ENCODE measurements at places on chromosomes 13 and 19. TPM values are rescaled to one million over a fixed set of nuclear protein-coding genes. Genes with fewer than 3 reads are reported as not detected.

The CEACAM7 gene
- total RNA-seq = not detected

DNA sequence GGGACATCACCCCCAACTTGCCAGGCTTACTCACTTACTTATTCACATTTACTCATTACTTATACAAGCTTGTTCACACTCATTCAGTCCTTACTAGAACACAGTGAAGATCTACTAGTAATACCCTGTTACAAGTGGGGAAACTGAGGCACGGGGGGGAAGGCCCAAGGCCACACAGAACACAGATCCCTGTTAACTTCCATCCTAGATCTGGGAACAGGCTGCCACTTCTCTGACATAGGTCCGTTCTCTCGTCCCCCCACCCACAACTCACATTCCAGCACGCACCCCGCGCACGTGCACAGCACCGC, 1.5 kb upstream of the NRTN start:
- no peak overlapping the region for H3K27ac ChIP-seq
- peak overlapping the region; percentile 87 for H3K4me3 ChIP-seq
- H3K4me1 ChIP-seq = peaks cover 12% of the 10 kb centered on the region
- H3K36me3 ChIP-seq = peaks cover 2% of the 10 kb centered on the region
- peaks cover 17% of the 10 kb centered on the region for H3K27me3 ChIP-seq

- H3K4me3 ChIP-seq = no peak overlapping the region
- no peak overlapping the region for H3K27ac ChIP-seq
- H3K27me3 ChIP-seq = no peaks in the 10 kb centered on the region
These were observed 10.2 kb upstream of the N4BP2L2 start for GRCh38 chr13:32548837-32549236.

The PLA2G4C gene
- 12.6 TPM for total RNA-seq

GRCh38 chr13:94827566-94827965, 115.2 kb upstream of the SOX21 start:
- DNase-seq = no peak
- no peak overlapping the region for H3K27ac ChIP-seq
- H3K36me3 ChIP-seq = no peaks in the 10 kb centered on the region

The DNAAF3 gene
- not detected for total RNA-seq

- peak overlapping the region; percentile 96 for H3K27ac ChIP-seq
- peak overlapping the region; percentile 96 for H3K4me3 ChIP-seq
- peaks cover 14% of the 10 kb centered on the region for H3K36me3 ChIP-seq
- peak; percentile 55 for DNase-seq
These were observed 2.6 kb upstream of the SPACA6 start for GRCh38 chr19:51690454-51691073.

DNA sequence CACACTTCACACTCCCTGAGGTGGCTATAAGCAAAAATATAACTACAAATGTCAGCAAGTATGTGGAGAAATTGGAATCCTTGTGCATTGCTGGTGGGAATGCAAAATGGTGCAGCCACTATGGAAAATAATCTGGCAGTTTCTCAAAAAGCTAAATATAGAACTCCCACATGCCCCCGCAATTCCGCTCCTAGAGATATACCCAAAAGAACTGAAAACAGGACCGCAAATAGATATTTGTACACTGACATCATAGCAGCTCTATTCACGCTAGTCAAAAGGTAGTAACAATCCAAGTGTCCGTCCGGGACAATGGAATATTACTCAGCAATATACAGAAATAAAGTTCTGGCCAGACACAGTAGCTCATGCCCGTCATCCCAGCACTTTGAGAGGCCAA, 31.5 kb upstream of the TPM4 start:
- H3K27ac ChIP-seq = no peak overlapping the region
- no peak overlapping the region for H3K4me3 ChIP-seq
- H3K36me3 ChIP-seq = no peaks in the 10 kb centered on the region
- peaks cover 19% of the 10 kb centered on the region for H3K4me1 ChIP-seq

- H3K36me3 ChIP-seq = no peaks in the 10 kb centered on the region
- DNase-seq = no peak
- no peak overlapping the region for H3K27ac ChIP-seq
- H3K27me3 ChIP-seq = peaks cover 21% of the 10 kb centered on the region
- no peaks in the 10 kb centered on the region for H3K4me1 ChIP-seq
These were observed 202.6 kb upstream of the SOX21 start for GRCh38 chr13:94914895-94915294.

The GNG7 gene
- 4.5 TPM for total RNA-seq

GRCh38 chr19:24059563-24060295, 27.3 kb upstream of the ZNF254 start:
- DNase-seq = no peak
- H3K4me1 ChIP-seq = peaks cover 11% of the 10 kb centered on the region
- H3K27me3 ChIP-seq = no peaks in the 10 kb centered on the region
- no peak overlapping the region for H3K4me3 ChIP-seq
- peak overlapping the region; percentile 37 for H3K27ac ChIP-seq
- peaks cover 14% of the 10 kb centered on the region for H3K36me3 ChIP-seq

Data from T-helper 17 cell (primary cell).